GM18507 (cell line): ENCODE measurements at places on chromosomes 1 and 21.

DNA sequence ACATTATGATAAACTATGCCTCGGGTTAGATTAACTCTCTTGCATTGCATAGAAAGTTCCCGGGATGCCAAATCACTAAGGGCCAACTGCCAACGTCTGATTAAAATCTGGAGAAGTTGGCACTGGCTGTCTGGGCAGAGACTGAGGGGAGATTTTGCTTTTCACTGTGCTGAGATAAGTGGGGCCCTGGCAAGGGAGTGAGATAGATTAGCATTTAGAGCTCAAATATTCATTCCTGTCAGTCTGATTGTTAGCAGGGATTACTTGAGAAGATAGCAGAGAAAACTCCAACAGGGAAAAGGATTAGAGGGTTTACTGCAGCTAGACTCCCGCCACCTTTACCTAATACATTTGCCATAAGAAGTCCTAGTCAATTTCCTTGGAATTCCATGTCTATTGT, 714.1 kb upstream of the CHRM3 start:
- no peak for DNase-seq

DNA sequence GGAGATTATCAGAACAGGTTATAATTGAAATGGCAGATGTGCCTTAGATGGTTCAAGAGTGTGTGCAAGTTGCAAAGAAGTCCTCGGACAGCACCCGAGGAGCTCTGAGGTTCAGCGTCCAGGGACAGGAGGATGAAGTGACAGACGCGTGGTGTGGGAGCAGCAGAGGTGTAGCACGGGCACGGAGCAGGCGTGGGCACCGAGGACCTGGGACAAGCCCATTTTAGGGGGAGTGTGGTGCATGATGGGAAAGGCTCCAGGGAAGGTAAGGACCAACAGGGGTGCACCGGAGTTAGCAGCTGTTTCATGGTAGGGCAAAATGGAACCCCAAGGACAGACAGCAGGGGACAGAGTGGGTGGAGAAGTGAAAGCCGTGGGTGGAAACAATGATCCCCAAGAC, 56.3 kb upstream of the BACE2 start:
- DNase-seq: no peak

- no peak for DNase-seq
Measured at GRCh38 chr1:92494485-92495141, 7.9 kb upstream of the GFI1 start.

GRCh38 chr1:40887652-40888051, 25.5 kb upstream of the CITED4 start:
- no peak for DNase-seq

DNA sequence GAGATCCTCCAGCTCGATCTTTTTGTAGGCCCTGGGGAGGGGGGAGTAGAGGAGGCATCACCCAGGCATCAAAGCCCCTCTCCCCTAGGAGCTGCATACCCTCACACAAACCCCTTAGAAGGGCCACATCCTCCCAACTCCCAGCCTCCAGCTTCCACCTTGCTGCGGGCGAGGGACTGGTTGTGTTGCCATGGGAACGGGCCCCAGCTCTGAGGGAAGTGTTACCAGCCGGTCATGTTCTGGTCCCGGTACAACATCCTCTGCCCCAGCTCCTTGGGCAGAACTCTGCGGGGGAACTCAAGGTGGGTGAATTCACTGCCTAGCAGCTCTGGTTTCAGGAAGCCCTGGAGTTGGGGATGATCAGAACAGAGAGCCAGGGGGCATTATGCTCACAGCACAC, 4.1 kb downstream of the PPM1J start:
- no peak for DNase-seq

- DNase-seq: no peak
Measured at GRCh38 chr1:7389201-7389905, 381.7 kb upstream of the VAMP3 start.

- no peak for DNase-seq
Measured at GRCh38 chr1:109754738-109755137, 9.0 kb downstream of the EPS8L3 start.

DNA sequence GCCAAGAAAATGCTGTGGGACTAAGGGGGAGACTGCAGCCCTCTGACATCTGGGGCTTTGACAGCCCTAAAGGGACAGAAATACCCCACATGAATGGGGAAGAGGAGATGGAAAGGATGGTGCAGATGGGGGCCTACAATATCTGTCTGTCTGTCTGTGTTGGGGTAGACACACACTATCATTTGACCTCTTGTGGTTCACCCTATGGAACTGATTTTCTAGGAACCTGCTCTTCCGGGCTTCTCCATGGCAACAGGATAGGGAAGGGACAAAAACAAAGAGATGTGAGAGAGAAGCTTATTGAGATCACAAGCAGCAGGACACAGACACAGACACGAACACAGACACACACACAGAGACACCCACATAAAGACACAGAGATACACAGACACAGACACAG, 17.1 kb downstream of the KIF21B start:
- DNase-seq: no peak

DNA sequence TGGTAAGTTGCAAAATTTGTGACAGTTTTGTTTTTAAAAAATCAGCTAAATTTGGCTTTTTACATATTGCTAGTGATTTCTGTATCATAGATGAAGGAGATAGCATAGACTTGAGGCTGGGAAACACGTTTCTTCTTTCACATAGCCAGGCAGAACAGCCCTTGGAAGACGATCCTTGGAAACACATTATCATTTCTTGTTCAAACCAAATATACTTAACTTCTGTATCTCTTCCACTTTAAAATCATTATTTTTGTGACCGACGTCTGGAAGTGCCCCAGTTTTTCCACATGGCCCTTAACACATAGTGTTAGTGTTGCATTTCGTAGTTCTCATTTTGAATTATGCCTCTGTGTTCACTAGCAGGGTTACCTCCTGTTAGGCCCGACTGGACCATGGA, 193.5 kb downstream of the SDCCAG8 start:
- no peak for DNase-seq

DNA sequence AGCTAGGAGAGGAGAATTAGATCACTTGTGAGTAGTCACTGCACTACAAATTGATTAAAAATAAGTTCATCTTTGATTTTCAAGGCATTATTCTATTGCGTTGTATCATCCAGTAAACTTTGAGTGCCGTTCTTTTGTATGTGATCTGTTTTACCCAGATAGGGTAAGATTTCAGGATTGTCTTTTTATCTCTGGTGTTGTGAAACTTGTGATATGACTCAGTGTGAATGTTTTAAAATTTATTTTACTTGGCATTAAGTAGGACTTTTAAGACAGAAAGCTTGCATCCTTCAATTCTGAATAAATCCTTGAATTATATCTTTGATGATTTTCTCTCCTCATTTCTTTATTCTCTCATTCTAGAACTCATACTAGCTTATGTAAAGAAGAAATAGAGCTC, 93.3 kb upstream of the ADAMTS5 start:
- DNase-seq: no peak

DNA sequence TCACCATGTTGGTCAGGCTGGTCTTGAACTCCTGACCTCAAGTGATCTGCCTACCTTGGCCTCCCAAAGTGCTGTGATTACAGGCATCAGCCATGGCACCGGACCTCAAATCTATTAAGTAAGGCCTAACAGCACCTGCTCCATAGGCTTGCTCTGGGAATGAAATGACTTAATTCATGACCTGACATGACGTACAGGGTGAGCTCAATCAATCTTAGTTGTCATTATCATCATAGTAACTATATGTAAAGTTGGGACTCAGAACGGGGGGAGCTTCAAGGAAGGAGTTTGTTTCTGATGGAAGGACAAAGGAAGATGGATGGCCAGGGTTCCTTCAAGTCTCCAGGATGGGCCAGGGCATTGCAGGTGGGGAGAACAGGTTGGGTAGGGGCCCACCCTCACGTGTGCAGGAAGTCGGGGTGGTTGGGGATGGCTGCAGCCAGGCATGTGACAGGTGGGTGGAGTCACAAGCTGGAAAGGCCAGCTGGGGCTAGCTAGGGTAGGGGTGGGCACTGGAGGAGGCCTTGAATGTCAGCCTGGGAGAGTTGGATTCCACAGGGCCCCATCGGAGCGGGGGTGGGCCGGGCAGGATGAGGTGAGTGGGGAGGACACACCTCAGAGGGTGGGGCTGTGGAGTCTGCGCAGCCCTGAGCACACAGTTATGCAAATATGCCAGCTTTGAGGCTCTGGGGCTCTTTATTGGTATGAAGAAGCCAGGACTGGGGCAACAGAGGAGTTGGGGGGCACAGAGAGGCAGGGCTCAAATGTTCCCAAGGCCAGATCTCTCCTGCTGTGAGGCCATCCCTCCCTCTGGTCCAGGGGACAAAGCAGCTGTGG, 9.6 kb downstream of the TRIM62 start:
- no peak for DNase-seq

DNA sequence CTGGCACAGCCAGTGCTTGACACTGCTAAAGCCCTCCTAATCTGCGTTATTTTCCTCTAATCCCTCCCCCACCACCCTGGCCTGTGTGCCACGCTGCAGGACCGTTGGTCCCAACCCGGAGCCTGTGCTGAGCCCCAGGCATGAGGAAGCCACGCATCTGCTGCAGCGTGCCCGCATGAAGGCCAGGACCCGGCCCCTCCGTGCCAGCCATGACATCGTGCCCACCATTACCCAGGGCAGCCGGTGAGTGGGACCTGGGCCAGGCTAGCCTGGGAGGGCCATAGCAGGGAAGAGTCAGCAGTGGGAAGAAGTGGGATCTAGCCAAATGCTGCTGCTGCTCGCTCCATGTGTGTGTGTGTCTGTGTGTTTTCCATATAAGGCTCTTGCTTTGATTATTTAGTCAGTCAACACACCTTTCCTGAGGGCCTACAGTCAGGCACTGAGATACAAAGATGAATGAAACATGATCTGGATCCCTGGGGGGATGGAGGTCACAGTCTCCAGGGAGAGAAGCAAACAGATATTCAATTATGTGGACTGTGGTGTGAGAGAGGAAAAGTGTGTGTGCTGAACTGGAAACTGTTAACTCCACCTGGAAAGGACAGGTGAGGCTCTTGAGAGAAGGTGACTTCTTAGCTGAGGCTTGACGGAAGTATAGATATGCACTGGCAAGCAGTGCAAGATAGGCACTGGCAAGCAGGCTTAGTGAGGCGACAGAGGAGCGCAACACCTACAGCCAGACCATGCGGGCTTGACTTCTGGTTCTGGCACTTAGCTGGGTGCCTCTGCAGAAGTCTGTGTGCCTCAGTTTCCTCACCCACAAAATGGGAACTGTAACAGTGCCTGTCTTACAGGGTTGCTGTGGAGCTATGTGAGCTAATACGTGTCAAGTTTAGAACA, 15.9 kb downstream of the KIAA1614 start:
- no peak for DNase-seq

DNA sequence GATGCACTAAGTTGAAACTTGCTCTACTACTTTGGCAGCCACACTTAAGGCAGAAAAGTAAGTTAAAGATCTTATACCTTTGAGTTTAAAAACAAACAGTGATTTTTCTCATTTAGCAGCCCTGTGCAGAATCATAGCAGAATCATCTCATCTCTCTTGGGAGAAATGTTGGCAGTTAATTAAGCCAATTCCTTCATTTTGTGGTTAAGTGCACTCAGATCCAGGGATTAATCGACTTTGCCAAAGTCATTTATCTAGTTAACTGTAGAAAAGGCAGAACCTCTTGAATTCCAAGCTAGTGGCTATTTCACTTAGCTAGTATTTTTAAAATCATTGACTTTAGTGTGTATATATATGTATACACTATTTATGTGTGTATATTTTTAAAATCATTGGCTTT, 125.0 kb downstream of the GPR52 start:
- DNase-seq: no peak

DNA sequence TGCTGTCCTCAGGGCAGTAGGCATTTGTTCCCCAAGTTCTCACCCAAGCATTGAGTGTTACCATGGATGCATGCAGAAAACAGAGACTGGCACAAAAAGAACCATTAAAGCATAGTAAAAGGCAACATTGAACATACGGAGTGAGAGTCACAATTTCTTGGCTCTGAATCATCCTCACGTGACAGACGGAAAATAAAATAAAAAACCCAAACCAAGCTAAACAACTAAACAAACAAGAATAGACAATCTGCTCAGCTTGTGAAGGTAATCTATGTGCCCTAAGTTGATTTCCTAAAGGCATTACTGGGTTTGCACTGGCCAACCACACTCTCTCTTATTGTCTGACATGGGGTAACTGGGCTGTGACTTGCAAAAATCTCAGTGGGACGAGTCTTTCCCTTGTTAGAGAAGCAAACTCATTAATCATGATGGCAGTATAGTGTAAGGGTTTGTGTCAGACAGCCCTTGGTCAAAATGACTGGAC, 306.0 kb downstream of the ASTN1 start:
- no peak for DNase-seq

DNA sequence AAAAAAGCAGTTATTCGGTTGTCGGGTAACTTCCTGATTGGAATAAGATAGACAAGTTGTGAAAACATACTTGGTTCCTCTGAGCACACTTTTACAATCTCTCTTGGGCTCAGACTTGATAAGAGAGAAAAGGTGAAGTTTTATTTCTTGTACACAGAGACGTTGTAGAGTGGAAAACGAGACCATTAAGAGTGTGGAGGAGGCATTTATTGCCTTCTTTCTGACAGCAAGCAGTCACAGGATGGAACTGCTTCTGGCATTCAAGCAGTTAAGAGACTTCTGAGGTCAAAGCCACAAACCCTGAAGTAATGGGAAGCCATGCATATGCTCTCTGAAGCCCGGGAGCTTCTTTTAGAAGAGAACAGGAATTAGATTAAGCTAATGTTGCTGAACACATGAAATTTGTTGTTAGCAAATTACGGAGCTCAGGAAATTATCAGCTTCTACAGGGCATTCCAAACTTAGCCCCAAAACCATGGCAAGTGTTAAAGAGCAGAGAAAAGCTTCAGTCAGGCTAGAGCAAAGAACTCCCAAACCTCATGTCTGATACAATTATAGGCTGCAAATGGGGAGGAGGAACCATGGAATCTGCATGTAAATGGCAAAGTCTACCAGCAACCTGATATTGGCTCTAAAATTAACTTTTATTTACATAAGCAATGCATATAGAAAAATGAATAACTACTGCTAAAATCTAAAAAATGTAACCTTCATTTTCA, 26.0 kb downstream of the S1PR1 start:
- no peak for DNase-seq

DNA sequence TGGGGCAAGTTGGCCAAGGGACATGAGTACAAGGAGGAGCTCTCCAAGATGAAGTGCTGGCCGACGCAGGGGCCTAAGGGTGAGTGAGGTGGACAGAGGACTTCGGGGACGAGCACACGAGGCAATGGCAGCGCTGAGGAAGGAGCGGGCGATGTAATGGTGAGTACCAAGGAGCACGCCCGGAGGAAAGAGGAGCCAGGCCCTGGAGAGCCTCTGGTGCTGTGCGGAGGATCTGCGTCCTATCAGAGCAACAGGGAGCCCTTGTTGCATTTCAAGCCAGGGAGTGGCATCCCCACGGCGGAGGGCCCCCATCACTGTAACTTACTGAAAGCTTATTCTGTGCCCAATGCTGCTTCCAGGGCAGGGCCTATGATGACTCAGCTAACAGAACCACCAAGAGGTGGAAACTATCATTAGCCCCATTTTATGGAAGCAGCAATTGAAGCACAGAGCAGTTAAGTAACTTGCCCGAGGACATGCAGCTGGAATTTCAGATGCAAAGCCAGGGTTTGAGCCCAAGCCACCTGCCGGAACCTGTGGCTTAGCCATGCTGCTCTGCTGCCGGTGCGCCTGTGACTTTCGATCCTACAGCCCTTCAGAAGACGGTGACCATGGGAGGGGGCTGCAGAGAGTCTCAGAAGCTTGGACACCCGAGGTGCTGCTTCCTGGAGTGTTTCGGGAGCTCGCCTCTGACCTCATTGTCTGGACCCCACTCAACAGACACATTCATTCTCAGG, 17.6 kb upstream of the AJAP1 start:
- DNase-seq: no peak

- no peak for DNase-seq
Measured at GRCh38 chr1:174761901-174762585, 237.7 kb upstream of the CACYBP start.
